Mammary epithelial cell (primary cell): ENCODE measurements at places on chromosomes 5 and 9.

DNA sequence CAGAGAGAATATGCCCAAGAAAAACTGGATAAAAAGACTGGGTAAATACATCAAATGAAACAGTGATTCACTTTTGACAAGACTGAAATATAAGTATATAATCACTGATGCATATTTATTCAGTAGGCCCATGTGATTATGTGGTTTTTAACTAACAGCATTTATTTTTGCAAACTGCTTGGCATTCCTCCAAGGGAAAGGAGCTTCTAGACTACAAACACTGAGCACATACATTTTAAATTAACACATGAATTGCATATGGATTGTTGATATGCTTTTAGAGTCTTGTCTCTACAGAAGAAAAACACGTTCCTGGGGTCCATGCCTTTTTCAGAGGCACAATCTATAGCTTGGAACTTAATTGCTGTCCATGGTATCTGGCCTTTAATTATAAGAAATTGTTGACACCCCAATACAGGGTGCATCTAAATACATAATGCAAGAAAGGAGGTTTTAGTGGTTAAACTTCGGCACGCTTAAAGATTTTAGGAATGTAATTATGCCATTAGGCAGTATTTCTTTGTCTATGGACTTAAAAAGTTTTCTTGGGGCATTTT lies 6.9 kb upstream of the MEIKIN start:
- DNase-seq: no peak

DNA sequence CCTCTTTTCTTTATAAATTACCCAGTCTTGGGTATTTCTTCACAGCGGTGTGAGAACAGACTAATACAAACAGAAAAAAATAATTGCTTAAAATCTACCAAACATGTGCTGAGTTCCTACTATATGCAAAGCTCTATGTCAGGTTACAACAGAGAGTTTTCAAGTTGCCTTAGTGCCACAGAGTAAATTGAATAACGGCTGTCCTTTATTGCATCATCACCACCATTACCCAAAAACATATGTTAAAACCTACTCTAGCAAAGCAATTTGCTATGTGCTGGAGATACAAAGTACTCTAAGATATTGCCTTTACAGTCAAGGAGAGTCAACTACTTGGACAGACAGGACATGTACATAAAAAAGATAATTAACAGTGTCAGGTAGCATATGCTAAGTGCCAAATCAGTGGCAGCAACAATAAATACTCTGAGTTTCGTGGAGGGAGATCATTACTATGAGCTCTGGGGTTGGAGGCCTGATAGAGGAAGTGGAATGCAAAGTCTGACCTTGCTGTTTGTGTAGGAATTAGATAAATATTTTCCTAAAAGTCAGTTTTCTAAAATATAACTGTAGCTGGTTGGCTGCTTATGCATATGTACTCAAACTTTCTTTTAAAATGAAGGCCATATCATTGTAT lies 1058.7 kb upstream of the WWC1 start:
- DNase-seq: no peak

- DNase-seq: no peak
Measured at GRCh38 chr9:30239878-30240277, 2144.6 kb upstream of the ACO1 start.

GRCh38 chr5:73935719-73936118 lies 309.7 kb downstream of the ARHGEF28 start:
- no peak for DNase-seq
